ENCODE measurements at places on chromosomes 16 and 17. TPM values are rescaled to one million over a fixed set of nuclear protein-coding genes. Genes with fewer than 3 reads are reported as not detected.
A peak's percentile ranks its signal among the peaks of the same experiment; 100 is the strongest.

DNA sequence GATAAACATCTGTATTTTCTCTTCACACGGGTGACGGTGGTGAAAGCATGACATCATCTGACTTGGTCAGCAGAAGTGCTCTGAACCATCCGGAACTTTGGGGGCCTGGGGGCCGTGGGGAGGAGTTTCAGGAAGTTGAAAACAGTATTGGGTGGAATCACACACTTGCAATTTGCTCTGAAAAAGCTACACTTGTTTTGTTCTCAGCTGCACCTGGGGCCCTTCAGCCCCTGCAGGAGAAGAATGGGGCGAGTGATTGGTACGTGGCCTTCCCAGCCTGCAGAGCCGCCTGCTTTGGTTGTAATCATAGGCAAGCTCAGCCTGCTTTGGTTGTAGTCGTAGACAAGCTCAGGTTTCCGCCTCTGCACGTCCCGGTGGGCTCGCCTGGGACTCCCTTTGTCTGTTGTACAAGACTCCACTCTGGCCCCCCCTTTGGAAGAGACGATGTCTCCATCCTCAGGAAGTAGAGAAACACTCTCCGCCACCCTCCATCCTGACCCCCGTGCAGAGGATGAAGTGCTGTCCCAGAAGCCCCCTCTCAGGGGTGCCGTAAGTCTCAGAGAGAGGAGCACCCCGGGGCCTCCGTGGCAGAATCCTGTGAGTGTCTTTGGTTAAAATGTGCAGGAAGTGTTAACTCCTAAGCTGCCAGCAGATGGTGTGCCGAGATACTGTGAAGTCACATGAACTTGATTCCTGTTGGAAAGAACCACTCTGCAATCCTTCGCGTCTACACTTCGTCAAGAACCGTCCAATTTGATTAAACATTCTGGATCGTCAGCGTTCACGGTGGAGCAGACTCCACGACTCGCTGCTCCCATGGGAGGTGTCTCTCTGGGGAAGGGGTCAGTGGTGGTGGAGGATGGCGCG, 5.4 kb downstream of the BANP start:
- H3K4me3 ChIP-seq, result peak overlapping the region; percentile 59
- H3K36me3 ChIP-seq, result peaks cover 51% of the 10 kb centered on the region
- no peaks in the 10 kb centered on the region for H3K27me3 ChIP-seq

DNA sequence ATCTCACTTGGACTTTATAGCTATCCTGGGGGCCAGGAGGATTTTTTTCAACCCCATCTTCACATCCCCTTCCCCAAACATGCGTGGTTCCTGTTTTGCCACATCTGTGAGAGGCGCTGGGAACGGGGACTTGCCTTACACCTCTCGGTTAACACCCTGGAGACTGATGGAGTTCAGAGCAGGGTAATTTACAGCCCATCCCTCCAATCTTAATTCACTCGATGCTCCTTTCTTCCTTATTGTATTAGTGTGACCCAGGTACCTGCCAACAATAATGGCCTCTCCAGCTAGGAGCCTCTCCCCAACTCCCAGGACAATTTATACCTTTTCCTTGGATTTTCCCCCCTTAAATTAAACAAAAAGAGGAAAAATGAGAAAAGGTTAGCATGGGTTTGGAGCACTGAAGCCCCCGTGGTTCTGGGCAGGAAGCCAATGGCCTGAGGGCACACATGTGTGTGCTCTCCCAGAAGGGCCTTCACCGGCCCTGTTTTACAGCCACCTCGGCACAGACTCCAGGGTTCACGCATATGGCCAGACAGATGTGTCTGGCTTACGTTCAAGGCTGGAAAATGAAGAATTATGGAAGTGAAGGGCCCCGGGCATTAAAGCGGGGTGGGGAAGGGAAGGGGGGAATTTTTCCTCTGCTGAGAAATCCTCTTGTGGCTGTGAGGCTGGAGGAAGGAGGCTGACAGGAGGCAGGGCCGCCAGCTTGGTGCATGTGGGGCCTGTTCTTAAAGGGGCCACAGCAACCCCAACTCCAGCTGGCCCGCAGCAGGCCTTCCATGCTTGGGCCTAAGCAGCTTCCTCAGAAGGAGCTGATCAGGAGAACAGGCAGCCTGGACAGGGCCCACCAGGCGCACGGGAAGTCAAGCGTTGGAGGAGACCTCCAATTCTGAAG, 21.4 kb downstream of the HIC1 start:
- peaks cover 9% of the 10 kb centered on the region for H3K4me1 ChIP-seq
- peaks cover 33% of the 10 kb centered on the region for H3K36me3 ChIP-seq
- no peaks in the 10 kb centered on the region for H3K27me3 ChIP-seq
- no peak for DNase-seq
- H3K4me3 ChIP-seq, result no peak overlapping the region

DNA sequence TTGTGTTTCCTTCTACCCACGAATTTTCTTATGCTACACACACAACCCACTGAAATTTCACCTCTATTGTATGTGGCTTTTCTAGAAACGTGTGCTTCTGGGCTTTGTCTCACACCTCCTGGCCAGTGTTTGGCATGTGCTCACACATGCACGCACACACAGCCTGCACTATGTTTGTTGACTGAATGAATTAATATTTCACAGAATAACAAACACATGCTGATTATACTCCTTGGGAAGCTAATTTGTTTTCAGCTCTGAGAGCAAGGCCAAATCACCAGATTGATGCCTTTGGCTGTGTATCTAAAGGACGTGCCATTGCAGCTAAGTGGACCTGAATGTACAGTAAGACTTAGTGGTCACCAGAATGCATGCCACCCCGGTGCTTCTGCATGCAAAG, 210.7 kb downstream of the WWOX start:
- no peaks in the 10 kb centered on the region for H3K27me3 ChIP-seq
- no peaks in the 10 kb centered on the region for H3K36me3 ChIP-seq
- no peak overlapping the region for H3K4me3 ChIP-seq

- H3K36me3 ChIP-seq, result no peaks in the 10 kb centered on the region
- no peaks in the 10 kb centered on the region for H3K27me3 ChIP-seq
- H3K4me3 ChIP-seq, result no peak overlapping the region
- no peaks in the 10 kb centered on the region for H3K4me1 ChIP-seq
- no peak overlapping the region for H3K27ac ChIP-seq
Measured at GRCh38 chr16:4924593-4925292, 12.2 kb downstream of the PPL start.

- no peak overlapping the region for H3K4me3 ChIP-seq
- no peaks in the 10 kb centered on the region for H3K36me3 ChIP-seq
- no peaks in the 10 kb centered on the region for H3K27me3 ChIP-seq
- H3K4me1 ChIP-seq, result no peaks in the 10 kb centered on the region
- no peak for DNase-seq
Measured at GRCh38 chr17:13993106-13993505, 76.2 kb upstream of the COX10 start.

GRCh38 chr16:53511403-53512280, 8.6 kb upstream of the AKTIP start:
- H3K4me3 ChIP-seq, result no peak overlapping the region
- no peak overlapping the region for H3K27ac ChIP-seq
- no peaks in the 10 kb centered on the region for H3K36me3 ChIP-seq
- no peaks in the 10 kb centered on the region for H3K27me3 ChIP-seq
- peak; percentile 59 for DNase-seq

DNA sequence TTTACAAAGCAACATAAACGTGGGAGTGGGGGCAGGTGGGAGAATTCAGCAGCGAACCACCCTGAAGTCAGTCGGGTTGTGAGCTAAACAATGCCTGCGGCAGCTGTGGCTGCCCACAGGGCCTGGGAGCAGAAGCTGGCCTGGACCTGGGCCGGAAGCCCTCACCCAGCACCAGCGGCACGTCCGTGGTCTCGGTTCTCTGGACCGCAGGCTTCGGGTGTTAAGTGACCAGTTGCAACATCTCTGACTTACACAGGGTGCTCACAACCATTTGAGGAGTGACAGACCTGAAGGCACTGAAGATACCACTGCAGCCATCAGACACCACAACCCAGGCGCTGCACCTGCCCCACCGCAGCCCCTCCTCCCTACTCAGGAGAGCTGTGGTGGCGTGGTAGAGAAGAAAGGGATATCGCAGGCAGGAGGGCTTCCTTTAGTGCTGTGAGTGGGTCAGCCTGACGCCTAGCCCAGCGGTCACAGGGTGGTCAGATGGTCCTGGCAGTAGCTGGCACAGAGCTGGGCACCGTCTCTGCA, 33.8 kb downstream of the CBFA2T3 start:
- no peak overlapping the region for H3K4me3 ChIP-seq
- peaks cover 71% of the 10 kb centered on the region for H3K4me1 ChIP-seq
- peaks cover 1% of the 10 kb centered on the region for H3K36me3 ChIP-seq
- H3K27ac ChIP-seq, result no peak overlapping the region
- DNase-seq, result no peak

DNA sequence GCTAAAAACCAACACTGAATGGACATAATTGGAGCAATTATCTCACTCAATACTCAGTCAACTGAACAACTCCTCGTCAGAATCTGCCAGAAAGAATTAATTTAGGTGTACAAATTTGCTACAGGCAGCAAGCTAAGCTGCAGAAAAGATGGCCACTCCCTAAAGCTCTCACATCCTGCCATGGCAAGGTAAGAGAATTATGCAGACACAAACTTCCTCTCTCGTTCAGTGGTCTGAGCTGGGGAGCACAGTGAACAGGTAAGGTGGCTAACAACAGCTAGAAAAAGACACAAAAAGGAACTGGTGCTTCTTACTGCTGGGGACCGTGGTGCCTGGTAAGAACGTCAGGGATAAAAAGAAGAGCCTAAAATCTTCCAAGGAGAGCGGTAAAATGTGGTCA, 74.9 kb upstream of the BCAR1 start:
- peaks cover 5% of the 10 kb centered on the region for H3K36me3 ChIP-seq
- DNase-seq, result no peak
- no peaks in the 10 kb centered on the region for H3K27me3 ChIP-seq
- H3K4me3 ChIP-seq, result no peak overlapping the region
- no peaks in the 10 kb centered on the region for H3K4me1 ChIP-seq
- no peak overlapping the region for H3K27ac ChIP-seq

DNA sequence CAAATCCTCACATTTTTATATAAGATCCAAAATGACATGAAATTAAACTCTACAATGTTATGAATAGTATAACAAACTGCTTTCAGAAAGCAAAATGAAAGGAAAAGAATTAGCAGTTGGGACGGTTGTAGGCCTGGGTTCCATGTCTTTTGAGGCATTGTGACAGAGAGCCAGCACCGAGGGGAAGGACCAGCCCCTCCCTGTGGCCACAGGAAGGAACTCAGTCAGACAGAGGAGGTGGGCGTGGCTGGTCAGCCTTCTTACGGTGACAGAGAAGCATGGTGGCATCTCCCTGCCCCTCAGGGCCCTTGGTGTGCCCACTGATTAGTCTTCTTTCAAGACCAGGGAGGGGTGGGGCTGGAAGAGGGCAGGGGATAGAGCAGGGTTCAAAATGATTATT, 5.7 kb downstream of the ZNF319 start:
- H3K36me3 ChIP-seq, result peaks cover 7% of the 10 kb centered on the region
- peak; percentile 92 for DNase-seq
- peaks cover 34% of the 10 kb centered on the region for H3K4me1 ChIP-seq
- no peak overlapping the region for H3K4me3 ChIP-seq
- peak overlapping the region; percentile 64 for H3K27ac ChIP-seq
- no peaks in the 10 kb centered on the region for H3K27me3 ChIP-seq

DNA sequence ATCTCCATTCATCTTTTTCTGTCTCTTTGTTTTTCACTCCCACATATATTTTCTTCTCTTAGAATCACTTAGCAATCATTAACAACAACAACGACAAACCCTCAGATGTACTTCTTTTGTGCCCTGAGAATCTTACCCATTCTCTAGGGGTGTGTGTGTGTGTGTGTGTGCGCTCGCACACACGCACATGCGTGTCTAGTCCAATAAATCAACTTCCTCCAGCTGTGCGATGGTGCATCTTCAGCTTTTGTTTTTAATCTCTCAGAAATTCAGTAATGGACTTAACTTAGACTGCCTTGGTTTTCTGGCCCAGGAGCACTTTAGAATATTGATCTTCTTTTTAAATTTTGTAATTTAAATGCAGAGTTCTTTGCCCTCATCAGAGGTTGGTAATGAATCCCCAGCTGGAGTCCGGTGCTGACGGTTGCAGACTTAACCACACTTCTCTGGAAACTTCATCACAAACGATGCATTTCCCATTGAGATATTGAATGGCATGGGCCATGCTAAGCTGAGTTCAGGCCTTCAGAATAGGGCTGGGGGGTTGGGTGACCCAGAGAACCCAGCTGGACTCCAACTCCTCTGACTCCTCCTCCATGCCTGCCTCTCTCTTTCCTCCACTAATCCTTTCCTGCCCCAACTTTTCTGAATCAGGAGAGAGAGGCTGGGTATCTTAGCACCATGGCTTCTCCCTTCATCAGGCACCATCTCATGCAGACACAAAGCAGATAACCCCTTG, 193.9 kb downstream of the ZNF18 start:
- H3K36me3 ChIP-seq, result no peaks in the 10 kb centered on the region
- no peak overlapping the region for H3K4me3 ChIP-seq
- H3K4me1 ChIP-seq, result no peaks in the 10 kb centered on the region

DNA sequence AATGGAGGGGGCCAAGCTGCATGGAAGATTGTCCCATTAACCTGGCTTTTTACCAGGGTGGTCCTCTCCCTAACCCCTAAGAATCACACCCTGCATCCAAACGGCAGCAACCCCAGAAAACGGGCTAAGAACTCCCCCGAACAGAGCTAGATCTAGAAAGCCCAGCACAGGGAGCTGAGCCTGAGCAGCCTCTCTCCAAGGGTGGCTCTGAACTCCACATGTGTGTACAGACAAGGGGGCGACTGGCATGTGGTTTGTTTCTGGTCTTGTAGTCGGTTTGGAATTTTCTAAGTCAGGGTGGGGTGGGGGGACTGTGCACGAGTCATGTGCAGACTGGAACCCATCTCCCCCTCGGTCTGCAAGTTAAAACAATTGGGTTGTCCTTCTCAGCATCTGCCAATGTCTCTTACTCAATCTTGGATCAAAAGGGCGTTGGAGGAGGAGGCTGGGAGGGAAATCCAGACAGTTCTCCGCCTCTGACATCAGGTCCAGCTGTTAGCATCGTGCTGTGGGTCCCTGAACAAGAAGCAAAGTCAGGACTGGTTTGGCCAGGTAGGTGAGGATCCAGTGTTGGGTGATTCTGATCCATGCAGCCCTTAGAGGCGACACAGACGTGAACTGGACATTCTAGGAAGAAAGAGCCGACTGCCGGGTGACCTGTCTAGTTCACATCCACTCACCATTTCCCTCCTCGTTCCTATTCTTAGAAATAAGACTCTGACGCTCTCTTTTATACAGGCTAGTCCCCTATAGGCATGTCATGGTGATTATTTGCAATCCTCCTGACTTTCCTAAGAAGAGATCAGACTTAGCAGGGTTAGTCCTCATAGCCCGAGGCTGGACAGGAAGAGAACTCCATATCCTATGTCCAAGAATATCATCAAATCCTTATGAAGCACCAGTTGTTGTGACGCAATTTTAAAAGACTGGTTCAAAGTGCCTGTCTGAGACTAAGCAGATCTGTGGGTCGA, 381.8 kb downstream of the SOX9 start:
- DNase-seq, result no peak
- no peaks in the 10 kb centered on the region for H3K36me3 ChIP-seq
- H3K4me1 ChIP-seq, result no peaks in the 10 kb centered on the region
- no peaks in the 10 kb centered on the region for H3K27me3 ChIP-seq

GRCh38 chr16:27226476-27226875, 23.1 kb downstream of the KDM8 start:
- peaks cover 64% of the 10 kb centered on the region for H3K36me3 ChIP-seq
- no peaks in the 10 kb centered on the region for H3K27me3 ChIP-seq
- H3K27ac ChIP-seq, result no peak overlapping the region
- peak; percentile 75 for DNase-seq
- H3K4me1 ChIP-seq, result peaks cover 20% of the 10 kb centered on the region
- H3K4me3 ChIP-seq, result no peak overlapping the region

Gene USP43
- total RNA-seq, result 0.14 TPM

Gene SBK1
- 1.0 TPM for total RNA-seq

Gene COL1A1
- 65.4 TPM for total RNA-seq

Gene PTX4
- 0.85 TPM for total RNA-seq
